Inflammatory macrophage treated with lipopolysaccharide for 1 hour (primary cell): ENCODE measurements at places on chromosomes 12 and 14.

GRCh38 chr14:58871573-58871972 lies 233.8 kb downstream of the DACT1 start:
- DNase-seq: no peak

GRCh38 chr12:66011731-66012130 lies 118.8 kb downstream of the LLPH start:
- no peak for DNase-seq

DNA sequence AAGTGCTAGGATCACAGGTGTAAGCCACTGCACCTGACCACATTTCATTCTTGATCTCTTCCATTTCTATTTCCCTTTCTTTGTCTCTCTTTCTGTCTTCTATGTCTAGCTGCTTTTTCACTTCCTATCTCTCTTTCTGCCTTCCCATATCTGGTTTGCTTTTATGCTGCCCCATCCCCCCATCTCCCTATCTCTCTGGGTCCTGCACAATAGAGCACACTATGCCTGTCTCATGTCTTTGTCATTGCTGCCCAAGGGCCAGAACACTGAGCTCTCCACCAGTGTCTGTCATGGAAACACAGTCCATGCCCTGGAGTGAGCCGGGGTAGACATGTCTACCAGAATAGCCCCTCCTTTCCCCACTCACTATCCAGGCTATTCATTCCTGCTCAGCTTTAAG lies 12.3 kb upstream of the RARG start:
- DNase-seq: no peak

DNA sequence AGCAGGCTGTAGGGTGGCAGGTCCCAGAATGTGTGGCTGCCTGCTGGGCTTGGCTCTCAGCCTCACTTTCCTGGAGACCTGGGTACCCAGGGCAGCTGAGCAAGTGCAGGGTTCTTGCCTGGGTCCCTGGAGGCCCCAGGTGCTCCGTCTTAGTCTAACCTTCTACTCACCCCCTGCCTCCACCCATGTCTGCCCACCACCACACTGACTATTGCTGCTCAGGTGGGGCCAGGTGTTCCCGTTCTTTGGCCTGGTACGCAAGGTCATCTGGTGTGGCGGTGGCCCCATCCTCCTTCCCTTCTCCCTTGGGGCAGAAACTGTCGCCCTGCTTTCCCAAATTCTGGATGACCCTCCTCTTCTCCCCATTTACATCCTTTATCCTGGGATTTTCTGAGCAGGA lies 319.9 kb downstream of the TMEM121 start:
- DNase-seq: no peak

DNA sequence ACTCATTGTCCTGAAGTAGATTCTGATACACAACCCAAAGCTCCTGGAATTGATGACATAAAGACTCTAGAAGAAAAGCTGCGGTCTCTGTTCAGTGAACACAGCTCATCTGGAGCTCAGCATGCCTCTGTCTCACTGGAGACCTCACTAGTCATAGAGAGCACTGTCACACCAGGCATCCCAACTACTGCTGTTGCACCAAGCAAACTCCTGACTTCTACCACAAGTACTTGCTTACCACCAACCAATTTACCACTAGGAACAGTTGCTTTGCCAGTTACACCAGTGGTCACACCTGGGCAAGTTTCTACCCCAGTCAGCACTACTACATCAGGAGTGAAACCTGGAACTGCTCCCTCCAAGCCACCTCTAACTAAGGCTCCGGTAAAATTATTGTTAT lies 63.8 kb downstream of the RAD52 start:
- no peak for DNase-seq

DNA sequence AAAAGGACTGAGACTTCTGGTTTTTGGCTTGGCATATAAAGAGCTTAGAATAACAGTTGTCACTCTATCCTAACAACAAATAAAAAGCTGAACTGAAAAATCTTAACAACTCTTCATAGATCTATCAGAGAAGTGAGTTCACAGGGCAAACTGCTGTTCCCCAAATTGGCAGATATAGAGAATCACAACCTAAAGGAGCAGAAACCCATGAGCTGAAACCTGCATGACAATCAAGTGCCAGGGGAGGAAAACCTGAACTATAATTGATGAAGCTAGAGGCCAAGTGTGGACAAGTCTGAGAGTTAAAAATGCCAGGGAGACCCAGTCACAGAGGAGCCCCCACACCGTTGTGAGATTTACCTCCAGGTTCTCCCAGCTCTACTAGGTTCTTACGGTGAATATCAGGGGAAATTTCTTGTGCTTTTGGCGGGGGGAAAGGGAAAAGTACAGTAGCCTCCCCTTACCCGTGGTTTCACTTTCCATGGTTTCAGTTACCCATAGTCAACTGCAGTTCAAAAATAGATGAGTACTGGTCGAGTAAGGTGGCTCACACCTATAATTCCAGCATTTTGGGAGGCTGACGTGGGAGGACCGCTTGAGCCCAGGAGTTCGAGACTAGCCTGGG lies 53.9 kb downstream of the ATF7 start:
- DNase-seq: no peak

GRCh38 chr12:58773986-58774385 lies 146.3 kb downstream of the LRIG3 start:
- no peak for DNase-seq

DNA sequence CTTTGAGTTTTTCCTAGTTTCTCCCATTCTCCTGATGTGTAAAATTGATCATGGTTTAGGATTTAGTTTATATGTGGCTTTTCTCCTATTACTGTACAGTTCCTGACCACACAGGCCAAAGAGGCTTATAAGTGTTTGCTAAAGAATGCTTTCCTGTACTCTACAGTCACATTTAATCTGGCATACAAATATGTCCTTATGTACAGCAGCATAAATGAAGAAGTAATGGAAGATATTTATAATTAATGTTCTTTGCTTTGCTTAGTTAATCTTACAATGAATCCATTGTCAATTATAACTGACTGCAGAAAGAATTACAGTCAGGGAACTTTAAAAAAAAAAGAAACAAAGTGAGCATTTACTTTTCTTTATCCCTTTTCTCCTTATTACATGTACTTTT lies 293.9 kb downstream of the KCNC2 start:
- no peak for DNase-seq

DNA sequence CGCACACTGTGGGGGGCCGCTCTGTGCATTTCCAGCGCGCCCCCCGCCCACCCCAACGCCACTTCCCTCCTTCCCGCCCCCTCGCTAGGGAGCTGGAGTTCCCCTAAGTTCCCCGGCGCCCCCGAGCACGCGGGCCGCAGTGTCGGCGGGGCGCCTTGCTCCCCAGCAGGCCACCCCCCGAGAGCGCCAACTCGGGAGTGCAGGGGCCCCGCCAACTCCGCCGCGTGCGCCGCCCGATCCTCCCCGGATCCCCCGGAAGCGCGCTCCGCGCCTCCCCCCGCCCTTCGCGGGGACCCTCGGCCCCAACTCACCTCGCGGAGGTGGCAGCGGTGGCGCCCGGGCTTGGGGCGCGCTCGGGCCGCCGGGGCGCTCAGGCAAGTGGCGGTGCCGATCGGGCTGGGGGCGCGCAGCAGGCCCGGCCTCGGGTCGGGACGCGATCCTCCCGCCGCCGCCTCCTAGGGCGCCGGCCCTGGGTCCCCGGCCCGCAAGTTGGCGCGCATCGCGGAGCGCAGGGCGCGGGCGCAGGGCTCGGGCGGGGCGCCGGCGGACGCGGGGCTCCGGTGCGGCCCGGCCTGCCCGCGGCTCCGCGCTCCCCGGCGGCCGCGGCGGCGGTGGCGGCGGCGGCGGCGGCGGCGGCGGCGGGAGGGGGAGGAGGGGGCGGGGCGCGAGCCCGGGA lies at the start of gene NCOR2:
Gene NCOR2 (minus strand): TSS at position 616 of the 676 bp plus-strand sequence. CDS start 72,361 bp downstream, outside the sequence.
- peak; percentile 81 for DNase-seq

DNA sequence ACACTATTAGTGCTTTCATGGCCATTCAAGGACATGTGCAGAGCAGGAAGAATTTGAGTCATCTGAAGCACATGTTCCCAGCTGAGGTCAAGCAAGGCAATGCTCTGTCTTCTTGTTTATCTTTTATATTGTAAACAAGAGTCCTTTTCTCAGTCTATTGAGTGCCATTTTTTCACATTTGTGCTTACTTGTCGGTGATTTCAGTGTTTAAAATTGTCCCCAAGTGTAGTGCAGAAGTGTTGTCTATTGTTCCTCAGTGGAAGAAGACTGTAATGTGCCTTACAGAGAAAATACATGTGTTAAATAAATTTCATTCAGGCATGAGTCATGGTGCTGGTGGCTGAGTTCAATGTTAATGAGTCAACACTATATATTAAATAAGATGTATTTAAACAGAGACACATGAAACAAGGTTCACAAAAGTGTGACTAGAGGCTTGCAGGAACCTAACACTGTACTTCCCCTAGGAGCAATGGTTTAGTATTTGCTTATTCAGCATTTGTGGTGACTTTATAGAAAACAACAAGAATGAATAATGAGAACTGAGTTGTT lies 391.1 kb downstream of the LRIG3 start:
- no peak for DNase-seq

GRCh38 chr12:122866950-122867607 lies 28.8 kb downstream of the VPS37B start:
- DNase-seq: no peak

GRCh38 chr12:12909995-12910420 lies 18.6 kb downstream of the GPRC5A start:
- no peak for DNase-seq

- no peak for DNase-seq
These were observed 48.1 kb downstream of the SLC8A3 start for GRCh38 chr14:70140614-70141013.

DNA sequence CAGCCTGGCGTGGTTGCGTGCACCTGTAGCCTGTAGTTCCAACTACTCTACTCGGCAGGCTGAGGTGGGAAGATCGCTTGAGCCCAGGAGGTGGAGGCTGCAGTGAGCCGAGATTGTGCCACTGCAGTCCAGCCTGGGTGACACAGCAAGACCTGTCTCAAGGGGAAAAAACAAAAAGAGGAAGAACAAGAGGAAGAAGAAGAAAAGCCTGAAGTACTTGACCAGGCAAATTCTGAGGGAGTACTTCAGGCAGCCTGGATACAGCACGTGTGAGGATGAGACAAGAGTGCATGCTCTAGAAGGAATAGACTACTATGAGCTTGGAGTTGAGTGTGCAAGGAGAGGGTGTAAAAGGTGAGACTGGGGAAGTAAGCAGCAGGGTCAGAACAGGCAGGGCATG lies 1.8 kb downstream of the GDF3 start:
- DNase-seq: peak; percentile 49

- DNase-seq: peak; percentile 87
These were observed 29.0 kb upstream of the AMN start for GRCh38 chr14:102893452-102893851.

DNA sequence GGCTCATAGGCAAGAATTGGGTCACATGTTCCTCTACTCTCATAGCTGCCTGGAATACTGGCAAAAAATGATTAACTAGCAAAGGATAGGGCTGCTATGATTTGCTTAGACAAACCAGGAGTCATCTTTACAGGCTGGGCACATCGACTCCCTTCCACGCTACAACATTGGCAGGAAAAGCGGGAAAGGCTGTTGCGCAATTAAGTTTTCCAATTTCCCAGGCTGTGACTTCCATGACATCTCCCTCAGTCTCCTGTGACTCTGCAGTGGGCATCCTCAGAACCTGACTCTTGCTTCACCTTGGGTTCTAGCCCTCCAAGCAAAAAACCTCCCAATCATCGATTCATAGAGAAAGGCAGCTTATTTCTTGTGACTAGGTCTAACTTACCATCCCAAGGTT lies 184.5 kb upstream of the E2F7 start:
- no peak for DNase-seq

DNA sequence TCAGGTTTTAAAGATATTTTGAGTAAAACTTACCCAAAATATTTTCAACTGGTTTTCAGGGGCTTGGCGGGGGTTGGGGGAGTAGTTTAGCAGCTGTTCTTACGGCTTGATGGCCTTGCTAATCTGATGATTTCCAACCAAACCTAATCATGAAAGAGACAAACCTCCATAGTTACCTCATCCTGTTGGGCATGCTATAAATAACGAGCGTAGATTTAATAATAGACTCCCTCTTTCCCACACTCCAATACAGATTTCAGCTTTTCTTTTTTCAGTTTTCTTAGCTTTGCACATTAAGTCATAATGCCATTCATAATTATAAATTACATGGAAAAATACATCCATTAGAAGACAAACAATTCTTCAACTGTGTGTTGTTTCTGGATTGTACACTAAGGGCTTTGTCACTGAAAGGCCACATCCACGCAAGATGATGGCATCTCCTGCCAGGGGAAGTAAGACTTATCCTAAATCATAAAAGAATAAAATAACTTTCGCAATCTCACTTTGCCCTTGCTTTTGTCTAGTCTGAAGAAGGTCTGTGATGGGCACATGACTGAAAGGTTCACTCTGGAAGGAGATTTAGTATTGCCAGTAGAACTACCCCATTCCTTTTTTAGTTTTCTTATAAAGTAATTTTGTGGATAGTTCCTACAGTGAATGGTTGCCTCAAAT lies 23.2 kb downstream of the ITPR2 start:
- DNase-seq: no peak

DNA sequence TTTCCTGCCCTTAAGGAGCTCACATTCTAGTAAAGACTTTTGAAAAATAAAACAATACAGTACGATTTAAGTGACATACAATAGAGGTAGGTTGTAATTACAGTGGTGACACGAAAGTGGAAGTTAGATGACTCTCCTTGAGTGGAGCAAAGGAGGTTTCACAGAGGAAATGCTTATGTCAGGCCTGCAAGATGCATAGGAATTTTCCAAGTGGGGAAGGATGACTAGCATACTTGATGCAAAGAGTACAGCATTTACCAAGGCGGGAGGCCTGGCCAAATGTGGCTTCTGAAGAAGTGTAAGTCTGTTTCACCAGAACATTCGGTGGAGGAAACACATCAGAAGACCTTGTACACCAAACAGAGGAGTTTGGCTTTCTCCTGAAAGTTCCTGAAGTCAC lies 55.2 kb downstream of the ERO1A start:
- peak; percentile 32 for DNase-seq

- DNase-seq: no peak
These were observed 335.2 kb downstream of the CEP128 start for GRCh38 chr14:80606347-80606772.

- DNase-seq: peak; percentile 40
These were observed 5.5 kb upstream of the GPR68 start for GRCh38 chr14:91249841-91250616.

GRCh38 chr12:90029317-90029716 lies 320.7 kb upstream of the ATP2B1 start:
- DNase-seq: no peak

DNA sequence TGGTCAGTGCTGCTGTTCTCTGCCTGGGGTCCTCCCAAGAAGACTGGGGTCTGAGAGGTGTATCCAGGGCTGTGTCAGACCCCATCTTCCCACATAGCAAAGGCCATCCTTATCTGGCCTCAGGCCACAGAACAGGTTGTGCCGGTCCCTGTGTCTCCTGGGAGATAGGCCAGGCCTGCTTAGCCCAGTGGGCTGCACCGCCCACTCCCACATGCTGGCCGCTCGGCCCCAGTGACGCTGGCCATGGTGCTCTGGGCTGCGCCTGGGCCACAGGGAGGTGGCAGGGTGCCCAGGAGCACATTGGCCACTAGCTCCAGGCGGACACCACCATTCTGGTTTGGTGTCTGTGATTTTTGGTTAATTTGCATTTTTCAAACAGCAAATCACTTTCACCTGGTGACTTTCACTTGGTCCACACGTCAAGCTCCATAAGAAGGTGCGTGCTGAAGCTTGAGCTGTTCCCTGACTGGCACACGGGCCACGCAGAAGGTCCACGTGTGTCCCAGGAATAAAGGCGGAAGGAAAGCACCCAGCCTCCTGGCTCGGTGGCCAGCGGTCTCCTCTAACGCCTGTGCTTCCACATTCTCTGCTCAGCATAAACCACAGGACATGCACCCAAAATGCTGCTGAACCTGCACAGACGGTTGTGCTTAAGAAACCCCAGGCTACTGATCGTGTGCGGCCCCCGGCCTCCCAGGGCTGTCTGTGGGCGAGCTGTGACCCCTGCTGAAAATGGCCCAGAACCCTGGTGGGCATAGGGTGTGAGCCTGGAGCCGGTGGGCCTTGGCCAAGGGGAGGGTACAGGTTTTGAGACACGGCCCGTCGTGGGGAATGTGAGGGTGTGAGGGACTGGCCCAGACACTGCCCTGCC lies 4.6 kb downstream of the FBRSL1 start:
- no peak for DNase-seq
